ENCODE measurements at places on chromosomes 6 and 20. TPM values are rescaled to one million over a fixed set of nuclear protein-coding genes. Genes with fewer than 3 reads are reported as not detected.

Gene CGA
- not detected for polyA plus RNA-seq

Gene KIF25
- not detected for polyA plus RNA-seq

Gene NOX3
- not detected for polyA plus RNA-seq

Gene HSPA1L
- 0.54 TPM for polyA plus RNA-seq

Gene PRSS35
- polyA plus RNA-seq: 0.04 TPM

Gene PNLDC1
- 0.14 TPM for polyA plus RNA-seq

Gene SLA2
- 0.01 TPM for polyA plus RNA-seq

Gene SLC2A4RG
- 33.6 TPM for polyA plus RNA-seq

Gene PACSIN1
- polyA plus RNA-seq: not detected

GRCh38 chr6:87213364-87213763, 58.0 kb downstream of the ZNF292 start:
- DNase-seq: no peak

GRCh38 chr6:74284284-74284683, 588.3 kb downstream of the CD109 start:
- DNase-seq: no peak

DNA sequence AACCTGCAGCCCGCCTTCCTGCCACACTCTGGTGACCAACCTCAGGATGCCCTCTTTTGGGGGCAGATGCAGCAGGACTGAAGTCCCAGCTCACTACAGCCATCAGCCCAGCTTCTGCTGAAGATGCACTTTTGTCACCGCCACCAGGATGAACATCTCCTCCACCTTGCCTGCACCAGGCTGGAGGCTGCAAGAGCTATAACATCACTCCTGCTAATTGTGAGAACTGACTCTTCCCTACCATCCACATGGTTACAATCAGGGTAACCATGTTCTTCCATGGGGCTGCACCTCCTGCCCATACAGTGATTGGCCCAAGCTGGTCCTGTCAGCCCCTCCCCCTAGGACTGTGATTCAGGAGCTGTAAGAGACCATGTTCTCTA, 2.0 kb upstream of the ACTL10 start:
- DNase-seq: no peak

DNA sequence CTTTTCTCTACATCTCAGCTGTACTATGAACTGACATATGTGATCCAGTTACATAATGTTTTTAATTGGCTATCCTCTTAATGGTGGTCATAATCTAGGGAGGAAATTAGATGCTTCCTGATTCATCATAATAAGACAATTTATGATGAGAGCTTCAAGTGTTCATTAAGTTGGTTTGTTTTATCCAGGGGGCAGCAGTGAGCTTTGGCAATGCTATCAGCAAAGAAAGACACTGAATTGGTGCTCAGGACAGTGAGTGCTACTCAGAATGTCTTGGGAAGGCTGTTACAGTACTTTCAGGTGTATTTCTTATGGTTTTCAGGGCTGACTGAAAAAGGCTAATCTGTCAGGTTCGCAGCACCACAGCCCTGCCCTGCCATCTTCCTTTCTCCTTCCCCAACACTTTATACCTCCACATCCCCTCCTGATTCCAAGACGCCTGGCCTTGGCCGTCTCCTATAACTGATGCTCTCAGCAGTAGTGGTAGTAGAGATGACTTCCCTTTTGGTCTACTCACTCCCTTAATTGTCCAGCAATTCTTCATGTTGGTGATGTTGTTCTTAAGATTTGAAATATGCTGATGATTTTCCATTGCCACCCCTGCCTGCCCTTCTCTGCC, 67.0 kb upstream of the TNFAIP3 start:
- DNase-seq: peak; percentile 66

- DNase-seq: no peak
These were observed 89.3 kb downstream of the RNASET2 start for GRCh38 chr6:166866839-166867637.

- no peak for DNase-seq
These were observed 772 bp downstream of the HINT3 start for GRCh38 chr6:125957391-125957693.

- DNase-seq: no peak
These were observed 59.9 kb downstream of the SLC22A2 start for GRCh38 chr6:160198606-160199211.

DNA sequence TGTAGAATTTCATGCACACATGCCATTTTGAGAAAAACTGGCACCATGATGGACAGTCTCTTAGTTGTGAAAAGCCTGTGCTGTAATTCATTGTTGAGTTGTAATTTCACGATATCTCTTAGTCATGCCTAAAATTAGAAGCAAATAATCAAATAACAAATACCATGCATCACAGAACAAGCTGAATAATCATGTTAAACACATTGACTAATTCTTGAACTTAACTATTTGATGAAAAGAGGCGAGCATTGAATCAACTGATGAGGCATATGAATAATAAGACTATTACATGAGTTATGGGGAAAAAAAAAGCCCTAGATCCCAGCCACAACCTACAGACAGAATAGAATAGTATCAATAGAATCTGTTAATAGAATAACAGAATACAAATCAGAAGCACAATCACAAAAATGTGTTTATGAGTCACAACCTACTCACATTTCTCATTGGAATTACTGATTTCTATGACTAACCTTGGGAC, 14.2 kb upstream of the RNF217 start:
- no peak for DNase-seq

GRCh38 chr20:46017272-46017671, 8.6 kb downstream of the MMP9 start:
- DNase-seq: no peak

DNA sequence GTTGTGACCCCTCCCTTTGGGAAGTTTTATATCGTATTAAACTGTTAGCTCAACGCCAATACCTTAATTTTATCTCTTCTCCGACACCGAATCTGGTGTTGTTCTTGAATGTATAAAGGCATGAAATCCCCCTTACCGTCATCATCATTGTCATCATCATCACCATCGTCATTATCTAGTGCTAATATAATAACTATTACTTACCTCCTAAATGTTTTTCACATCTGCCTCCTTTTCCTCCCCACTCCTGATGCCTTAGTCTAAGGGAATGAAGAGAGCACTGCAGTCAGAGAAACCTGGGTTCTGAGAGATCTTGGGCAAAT, 677 bp upstream of the ZBTB24 start:
- no peak for DNase-seq

- DNase-seq: no peak
These were observed 80.5 kb downstream of the WDR27 start for GRCh38 chr6:169621311-169621710.
